ENCODE measurements at places on chromosomes 5 and 9.

- no peak for DNase-seq
These were observed 48.4 kb upstream of the SRFBP1 start for GRCh38 chr5:121913418-121913817.

GRCh38 chr5:128913551-128913950 is 51.7 kb upstream of the SLC27A6 start:
- DNase-seq = no peak

- no peak for DNase-seq
These were observed 25.5 kb downstream of the MAST4 start for GRCh38 chr5:66621736-66622135.

- DNase-seq = no peak
These were observed 1.2 kb downstream of the TEX10 start for GRCh38 chr9:100351508-100351907.

GRCh38 chr5:16311666-16312065 is 132.1 kb upstream of the MARCHF11 start:
- no peak for DNase-seq

GRCh38 chr9:37760416-37761161 is 7.0 kb downstream of the TRMT10B start:
- DNase-seq = no peak

DNA sequence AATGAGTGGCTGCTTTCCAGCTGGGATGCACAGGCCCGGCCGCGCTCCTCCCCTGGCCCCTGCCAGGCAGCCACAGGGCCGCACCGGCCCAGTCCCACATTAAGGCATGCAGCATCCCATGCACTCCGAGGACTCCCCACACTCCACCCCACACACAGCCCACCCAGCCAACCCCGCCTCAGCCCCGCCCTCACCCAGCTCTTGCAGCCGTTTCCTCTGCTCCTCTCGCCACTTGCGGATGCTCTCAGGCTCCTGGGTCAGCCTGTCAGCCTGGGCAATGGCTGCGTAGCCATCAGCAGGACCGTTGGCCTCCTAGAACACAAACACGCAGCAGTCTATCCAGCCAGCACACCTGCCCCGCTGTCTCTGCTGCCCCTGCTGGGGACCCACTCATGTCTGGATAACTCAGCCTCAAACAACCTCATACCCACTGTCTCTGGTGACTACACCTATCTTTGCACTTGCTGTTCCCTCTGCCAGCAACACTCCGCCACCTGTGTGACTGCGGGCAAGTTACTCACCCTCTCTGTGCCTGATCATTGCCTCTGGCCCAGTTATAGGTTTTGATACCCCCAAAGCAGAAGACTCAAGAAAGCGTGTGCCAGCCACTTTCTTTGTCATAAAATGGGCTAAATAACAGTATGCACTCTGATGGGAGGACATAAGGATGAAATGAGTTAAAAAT is 9.3 kb downstream of the HIGD2A start:
- no peak for DNase-seq

- DNase-seq = no peak
These were observed 150.1 kb upstream of the RFX3 start for GRCh38 chr9:3675946-3676345.

DNA sequence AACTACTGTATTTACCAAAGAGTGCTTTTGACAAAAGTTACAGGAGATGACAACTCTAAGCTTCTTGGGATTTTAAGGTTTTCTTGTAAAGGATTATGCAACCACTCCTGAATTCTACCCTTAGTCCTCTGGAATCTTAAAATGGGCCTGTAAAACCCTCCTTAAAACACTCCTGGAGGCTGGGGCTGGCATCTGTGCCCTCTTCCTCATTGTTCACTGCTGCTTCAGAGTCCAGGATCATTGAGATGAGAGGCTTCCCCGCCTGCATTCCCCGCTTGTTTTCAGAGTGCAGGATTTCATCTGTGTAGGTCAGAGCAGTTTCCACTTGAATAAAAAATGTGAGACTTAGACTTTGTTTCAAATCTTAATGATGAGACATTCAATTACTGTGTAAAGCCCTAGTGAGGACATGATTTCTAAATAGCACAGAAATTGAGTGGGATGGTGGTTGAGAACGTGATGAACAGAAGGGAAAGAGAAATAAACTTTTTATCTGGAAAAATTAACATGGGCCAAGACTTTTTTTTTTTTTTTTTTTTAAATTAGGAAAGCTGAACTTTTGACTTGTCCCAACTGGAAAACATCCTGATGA is 40.4 kb downstream of the PCSK5 start:
- DNase-seq = no peak

DNA sequence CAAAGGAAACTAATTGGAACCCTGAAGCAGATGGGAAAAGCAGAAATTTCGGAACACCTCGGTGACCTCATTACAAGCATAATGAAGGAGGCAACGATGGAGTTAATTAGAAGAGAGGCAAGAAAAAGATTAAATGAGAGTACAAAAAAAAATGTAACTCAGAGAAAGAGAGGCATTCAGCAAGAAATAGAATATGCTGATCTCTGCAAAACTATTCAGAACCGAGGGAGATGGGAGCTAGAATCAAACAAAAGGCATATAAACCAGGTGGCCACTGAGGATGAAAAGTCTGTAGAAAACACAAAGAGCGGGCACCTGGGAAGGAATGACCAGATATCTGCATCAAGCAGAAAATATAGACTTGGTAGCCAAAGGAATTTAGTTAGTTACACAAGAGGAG is 118.9 kb downstream of the CETN3 start:
- DNase-seq = no peak

DNA sequence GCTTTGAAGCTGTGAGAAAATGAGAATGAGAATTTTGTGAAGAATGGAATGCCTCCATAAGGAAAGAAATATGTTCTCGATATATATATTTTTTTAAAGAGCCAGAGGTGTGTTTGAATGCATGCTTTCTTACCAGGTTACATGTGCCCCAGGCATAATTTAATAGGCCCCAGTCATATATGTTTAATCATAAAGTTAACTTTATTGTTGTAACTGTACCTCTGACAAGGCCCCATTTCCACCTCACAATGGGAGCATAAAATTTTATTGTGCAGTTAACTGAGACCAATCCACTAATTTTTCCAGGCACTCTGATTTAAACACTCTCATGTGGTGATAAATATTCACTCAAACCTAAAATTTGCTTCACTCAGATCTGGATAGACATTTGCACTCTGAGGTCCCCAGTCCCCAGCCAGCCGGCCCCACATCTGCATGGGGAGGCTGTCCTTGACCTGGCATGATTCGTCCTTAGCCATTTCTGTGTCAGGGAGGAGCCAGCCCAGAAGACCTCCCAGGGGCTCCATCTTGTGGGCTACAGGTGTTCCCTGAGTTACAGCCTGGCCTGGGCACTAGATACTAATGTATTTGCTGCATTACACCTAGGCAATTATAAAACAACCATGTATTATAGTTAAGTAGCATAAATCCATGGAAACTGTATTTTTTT is 245.8 kb downstream of the MTRR start:
- no peak for DNase-seq

DNA sequence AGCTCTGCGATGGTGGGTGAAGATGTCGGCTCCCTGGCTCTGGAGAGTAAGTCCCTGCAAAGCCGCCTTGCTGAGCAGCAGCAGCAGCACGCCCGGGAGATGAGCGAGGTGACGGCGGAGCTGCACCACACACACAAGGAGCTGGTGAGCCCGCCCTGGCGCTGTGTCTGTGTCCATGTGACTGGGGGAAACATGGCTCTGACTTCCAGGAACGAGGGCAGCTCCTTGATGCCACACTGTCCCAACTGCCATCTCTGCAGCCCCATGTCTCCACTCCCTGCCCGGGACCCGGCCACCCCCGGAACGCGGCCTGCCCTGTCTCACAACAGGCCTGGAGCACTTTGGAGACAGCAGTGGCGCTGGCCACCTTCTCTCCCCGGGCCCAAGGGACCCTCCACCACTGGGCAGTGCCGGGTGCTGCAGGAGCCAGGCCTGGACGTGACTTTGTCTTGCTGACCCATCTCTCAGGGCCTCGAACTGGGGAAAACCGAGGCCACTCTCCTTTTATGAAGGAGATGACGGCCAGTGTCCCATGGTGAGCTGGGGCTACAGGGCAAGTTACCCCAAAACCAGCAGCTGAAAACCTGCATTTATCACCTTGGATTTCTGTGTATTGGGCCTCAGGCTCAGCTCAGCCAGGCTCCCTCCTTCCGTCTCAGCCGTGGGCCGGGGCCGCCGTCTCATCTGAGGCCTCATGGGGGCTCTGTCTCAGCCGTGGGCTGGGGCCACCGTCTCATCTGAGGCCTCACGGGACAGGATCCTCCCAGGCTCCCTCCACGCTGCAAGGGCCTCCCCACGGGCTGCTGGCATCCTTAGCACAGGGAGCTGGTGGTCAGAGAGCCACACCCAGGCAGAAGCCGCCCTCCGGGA is 28.6 kb downstream of the CEP72 start:
- no peak for DNase-seq

DNA sequence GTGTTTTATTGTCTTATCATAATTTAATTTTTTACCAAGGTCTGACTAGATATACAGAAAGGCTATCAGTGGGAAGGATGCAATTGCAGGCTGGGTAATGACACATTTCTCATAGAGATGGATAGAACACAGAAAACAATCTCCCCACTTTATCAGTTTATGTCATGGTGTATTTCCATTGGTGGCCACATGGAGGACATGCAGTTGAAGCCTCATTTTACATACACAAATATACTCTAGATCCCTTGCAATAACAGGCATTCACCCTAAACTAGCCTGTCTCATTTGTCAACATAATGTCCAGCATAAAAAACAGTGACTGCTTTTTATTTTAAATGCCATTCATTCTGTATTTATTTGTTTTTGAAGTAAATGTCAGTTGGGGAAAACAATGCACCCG is 526.3 kb downstream of the GABRG2 start:
- no peak for DNase-seq

DNA sequence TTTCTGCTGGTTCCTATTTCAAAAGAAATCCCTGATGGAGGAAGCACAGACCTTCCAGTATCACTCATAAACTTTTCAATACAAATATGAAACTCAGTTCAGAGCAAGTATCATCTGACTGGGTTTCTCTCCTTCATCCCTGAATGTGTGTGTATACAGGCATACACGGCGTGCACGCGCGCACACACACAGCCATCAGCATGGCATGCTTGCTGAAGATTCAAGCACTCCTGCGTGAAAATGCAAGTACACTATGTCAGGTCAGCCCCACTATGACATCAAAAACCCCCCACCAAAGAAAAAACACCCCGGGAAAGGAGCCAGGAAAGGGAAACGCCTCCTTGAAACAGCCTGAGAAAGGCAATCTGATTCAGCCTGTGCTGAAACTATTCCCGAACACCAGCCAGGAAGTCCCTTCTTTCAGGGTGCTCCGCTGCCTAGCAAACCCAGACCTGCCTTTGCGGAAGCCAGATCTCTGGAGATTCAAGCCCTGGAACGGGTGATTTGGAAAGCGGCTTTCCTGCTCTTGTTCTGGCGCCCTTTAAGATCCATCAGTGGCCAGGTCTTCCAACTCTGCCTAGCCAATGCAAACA is 831 bp downstream of the KLHL3 start:
- no peak for DNase-seq

- DNase-seq = no peak
These were observed 114.3 kb downstream of the CRB2 start for GRCh38 chr9:123470121-123470782.

DNA sequence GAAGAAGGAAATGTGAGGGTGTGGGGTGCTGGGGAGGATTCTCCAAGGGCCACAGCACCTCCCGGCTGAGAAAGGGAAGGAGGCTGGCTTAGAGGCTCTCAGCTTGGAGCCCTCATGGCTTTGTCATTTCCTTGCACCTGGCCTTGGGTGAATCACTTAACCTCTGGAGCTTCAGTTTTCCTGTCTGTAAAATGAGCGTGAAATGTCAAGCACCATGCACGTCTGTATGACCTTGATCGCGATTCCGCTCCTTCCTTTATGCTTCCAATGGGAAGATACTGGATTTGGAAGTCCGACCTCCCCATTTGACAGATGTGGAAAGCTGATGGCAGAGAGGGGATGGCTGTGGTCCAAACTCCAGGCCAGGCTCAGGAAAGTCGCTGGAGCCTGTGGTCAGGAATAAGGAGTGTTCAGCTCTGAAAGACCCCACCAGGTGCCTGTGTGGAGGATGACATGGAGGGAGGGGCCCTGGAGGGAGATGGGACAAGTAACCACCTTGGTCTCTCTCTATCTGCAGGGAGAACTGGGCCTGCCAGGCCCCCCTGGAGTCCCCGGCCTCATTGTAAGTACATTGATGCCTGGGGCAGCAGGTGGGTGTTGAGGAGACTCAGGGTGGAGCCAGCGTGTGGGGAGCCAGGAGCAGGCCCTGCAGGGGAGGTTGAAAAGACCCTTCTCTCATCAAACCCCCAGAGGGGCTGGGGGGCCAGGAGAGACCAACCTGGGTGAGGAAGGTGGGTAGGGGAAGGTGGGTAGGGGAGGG is 66.5 kb downstream of the COL27A1 start:
- no peak for DNase-seq

DNA sequence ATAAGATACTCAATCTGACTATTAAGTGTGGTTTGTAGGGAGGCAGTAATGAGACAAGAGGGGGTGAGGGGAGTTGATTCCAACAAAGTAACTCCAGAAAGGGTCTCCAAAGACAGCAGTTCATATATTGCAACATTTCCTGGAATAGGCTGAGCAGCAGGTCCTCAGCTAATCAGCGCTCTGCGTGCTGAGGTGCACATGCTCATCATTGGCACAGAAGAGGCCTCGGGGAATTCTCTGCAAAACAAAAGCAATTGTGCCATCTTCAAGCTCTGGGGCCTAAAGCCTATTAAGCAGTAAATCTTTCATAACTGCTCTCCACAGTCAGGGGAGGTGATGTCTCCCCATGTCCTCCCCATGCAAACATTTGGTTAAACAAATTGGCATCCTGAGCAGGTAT is 357.3 kb downstream of the SPOCK1 start:
- no peak for DNase-seq

DNA sequence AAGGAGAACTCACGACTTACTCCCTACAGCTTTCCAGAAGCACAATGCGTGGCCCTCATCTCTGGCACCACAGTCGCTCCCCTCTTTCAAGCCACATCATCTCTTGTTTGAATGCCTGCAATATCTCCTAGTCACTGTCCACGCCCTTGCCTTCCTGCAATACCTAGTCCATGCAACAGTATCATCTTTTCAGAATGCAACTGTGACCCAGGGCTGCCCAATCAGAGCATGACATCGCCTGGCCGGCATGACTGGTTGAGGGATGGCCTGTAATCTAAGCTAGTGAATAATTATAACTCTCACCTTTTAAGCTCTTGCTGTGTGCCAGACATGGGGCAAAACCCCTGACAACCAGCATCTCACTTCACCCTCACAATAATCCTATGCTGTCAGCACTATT is 52.5 kb upstream of the CPEB4 start:
- no peak for DNase-seq

GRCh38 chr9:95927271-95928004 is 51.9 kb downstream of the ERCC6L2 start:
- no peak for DNase-seq

GRCh38 chr9:136807281-136808074 is at the start of gene RABL6:
RABL6 (plus strand) TSS chr9:136807948; CDS start chr9:136808197, 249 bp downstream.
- DNase-seq = peak; percentile 60

DNA sequence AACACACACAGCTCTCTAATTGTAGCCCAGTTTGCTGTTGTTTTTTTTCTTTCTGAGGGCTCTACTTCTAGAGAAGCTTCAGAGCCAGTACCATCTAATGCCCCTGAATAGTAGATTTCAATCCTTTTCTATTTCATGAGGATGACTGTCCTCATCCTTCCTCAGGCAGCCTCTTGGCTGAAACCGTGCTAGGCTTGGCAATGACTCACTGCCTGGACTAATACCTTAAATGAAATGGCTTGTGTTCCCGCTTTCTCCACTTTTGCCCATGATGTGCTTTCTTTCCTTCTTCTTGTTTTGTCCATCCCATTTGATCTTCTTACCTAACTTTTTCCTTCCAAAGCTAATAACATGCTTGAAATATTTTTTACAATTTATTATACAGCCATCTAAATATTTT is 80.1 kb downstream of the ITGA1 start:
- no peak for DNase-seq

Data from HAP-1 (cell line).